Natural killer cell treated with Interleukin-12 subunit alpha and Interleukin-12 subunit beta and Interleukin-15 and Interleukin-18, amount 100 ng/mL, for 72 hours (primary cell): ENCODE measurements at places on chromosomes 2 and 18.

DNA sequence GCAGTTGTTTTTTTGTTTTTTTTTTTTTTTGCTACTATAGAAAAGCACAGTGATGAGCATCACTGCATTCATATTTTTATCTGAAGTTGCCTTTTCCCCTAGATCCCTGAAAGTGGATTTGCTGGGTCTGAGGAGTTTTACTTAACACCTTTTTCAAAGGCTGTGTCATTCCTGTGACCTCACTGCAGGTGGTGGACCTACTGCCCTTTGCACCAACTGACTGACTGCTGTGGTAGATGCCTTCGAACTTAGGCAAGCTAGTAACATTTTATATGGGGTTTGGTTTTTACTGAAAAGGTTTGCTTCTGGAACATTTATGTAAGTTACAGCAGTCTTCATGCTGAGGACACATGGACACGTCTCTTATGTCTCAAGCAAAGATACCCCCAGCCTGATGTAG is 36.2 kb downstream of the SPTBN1 start:
- DNase-seq = no peak

GRCh38 chr2:1602278-1603010 is 141.9 kb downstream of the PXDN start:
- DNase-seq = no peak

DNA sequence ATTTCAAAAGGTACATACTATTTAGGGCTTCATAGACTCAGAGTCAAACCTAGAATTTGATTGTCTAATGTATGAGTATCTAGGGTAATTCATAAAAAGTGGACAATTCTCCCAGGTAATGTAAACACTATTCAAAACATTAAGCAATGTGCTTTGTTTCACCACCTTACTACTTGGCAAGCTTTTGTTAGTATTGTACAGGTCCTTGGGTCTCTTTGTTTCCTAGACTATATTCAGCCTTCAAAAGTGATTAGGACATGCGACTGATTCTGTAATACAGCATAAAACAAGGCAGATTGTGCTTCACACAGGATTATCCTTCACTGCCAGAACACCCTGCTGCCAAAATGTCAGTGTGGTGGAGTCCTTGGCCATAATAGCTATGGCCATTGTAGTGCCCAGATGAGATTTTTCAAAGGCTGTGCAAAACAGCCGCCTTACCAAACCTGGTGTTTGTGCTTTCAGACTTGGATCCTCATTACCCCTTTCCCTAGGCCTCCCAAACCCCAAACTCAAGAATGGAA is 90.1 kb upstream of the CAVIN2 start:
- DNase-seq = no peak

GRCh38 chr2:97953853-97954252 is 41.9 kb downstream of the TMEM131 start:
- no peak for DNase-seq

GRCh38 chr2:101893681-101894381 is 97.9 kb upstream of the IL1R2 start:
- no peak for DNase-seq

GRCh38 chr2:10296142-10296541 is 6.6 kb upstream of the HPCAL1 start:
- DNase-seq = no peak

DNA sequence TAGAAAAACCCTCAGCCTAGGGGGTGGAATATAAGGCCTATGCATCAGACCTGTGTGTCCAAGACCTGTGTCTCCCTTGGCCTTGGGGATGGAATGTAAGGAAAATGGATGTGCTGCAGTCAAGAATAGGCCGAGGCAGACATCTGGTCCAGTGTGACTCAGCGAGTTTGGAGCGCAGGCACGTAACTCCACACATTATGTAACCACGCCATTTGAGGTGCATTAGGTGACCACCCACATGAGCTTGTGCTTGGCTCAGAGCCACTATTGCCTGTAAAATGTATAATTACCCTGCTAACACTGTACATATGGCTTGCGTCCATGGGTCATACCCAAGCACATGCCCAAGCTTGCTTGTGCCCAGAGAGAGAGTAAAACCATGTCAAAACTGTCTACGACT is 580.9 kb upstream of the HNMT start:
- no peak for DNase-seq
